ENCODE measurements at places on chromosomes 2 and 18. TPM values are rescaled to one million over a fixed set of nuclear protein-coding genes. Genes with fewer than 3 reads are reported as not detected.

Gene C2orf78
- not detected for total RNA-seq

GRCh38 chr2:102166189-102166845 is 20.5 kb upstream of the IL1RL2 start:
- H3K4me1 ChIP-seq = no peaks in the 10 kb centered on the region
- H3K27ac ChIP-seq = no peak overlapping the region
- no peak overlapping the region for H3K4me3 ChIP-seq
- H3K27me3 ChIP-seq = no peaks in the 10 kb centered on the region

DNA sequence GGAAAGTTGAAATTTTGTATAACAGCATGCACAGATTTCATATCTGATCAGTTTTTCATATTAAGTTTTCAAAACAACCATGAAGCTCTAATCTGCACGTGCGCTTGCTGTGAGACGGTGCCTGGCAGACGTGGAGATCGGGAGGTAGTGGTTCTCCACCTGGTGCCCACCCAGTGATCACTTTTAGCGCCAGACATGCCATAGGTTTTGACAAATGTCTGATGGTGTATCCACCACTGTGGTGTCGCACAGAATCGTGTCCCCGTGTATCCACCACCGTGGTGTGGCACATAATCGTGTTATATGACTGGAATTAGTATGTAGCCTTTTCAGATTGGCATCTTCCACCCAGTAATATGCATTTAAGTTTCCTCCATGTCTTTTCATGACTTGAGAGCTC is 40.9 kb upstream of the KCNG2 start:
- H3K4me3 ChIP-seq = no peak overlapping the region
- H3K4me1 ChIP-seq = no peaks in the 10 kb centered on the region
- H3K27ac ChIP-seq = no peak overlapping the region
- no peak for DNase-seq
- H3K36me3 ChIP-seq = no peaks in the 10 kb centered on the region
- H3K27me3 ChIP-seq = no peaks in the 10 kb centered on the region

DNA sequence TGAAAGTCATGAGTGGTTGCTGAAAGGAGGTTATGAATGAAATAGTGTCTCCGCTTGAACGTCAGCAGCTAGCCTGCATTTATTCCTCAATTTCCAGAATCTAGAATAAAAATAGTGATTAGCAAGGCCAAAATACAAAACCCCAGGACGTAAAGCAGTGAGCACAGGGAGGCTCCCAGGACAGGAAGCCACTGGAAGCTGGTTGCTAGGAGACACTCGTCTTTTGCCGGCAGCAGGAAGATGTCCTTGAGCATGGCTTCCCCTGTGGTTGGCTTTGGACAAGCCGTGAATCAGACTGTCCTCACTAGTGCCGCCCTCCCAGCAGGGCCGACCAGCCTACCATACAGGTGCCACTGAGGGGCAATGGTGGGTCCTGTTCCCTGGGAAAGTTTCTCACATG is 374.4 kb downstream of the MTX2 start:
- H3K36me3 ChIP-seq = no peaks in the 10 kb centered on the region
- H3K27ac ChIP-seq = no peak overlapping the region
- no peaks in the 10 kb centered on the region for H3K4me1 ChIP-seq

DNA sequence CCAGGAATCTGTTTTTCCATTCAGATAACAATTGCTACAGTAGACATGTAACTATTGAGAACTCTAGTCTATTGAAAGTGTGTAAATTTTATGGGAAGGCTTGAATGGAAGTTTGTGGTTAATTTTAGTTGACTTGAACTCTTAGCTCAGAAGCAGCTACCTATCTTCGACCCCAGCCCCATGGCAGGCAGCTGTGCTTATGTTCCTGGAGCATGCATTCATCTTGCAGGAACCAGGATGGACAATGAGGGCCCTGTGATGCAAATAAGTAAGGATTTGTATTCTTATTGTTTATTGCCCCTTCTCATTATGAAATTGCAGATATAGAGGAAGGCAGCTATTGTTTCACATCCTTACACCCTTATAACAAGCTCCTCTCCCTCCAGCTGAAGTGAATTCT is 1252.2 kb downstream of the DPP10 start:
- H3K27ac ChIP-seq = no peak overlapping the region
- H3K4me1 ChIP-seq = no peaks in the 10 kb centered on the region
- no peak overlapping the region for H3K4me3 ChIP-seq
- H3K27me3 ChIP-seq = no peaks in the 10 kb centered on the region
- H3K36me3 ChIP-seq = no peaks in the 10 kb centered on the region

GRCh38 chr2:205722283-205722918 is 40.1 kb downstream of the NRP2 start:
- no peak overlapping the region for H3K27ac ChIP-seq
- DNase-seq = no peak
- H3K36me3 ChIP-seq = no peaks in the 10 kb centered on the region
- no peak overlapping the region for H3K4me3 ChIP-seq

Gene TNS1
- total RNA-seq = 1.1 TPM
